ENCODE measurements at places on chromosomes 12 and 14. TPM values are rescaled to one million over a fixed set of nuclear protein-coding genes. Genes with fewer than 3 reads are reported as not detected.

ARG2 gene
- 2.0 TPM for total RNA-seq

TTC6 gene
- total RNA-seq: not detected

MANSC4 gene
- total RNA-seq: 0.85 TPM

CLEC1B gene
- not detected for total RNA-seq

KRT1 gene
- total RNA-seq: not detected

CAPS2 gene
- total RNA-seq: 16.8 TPM

HPD gene
- total RNA-seq: 0.34 TPM

BHLHE41 gene
- total RNA-seq: 21.8 TPM

PLD4 gene
- total RNA-seq: under 0.01 TPM

RNASE4 gene
- total RNA-seq: 271 TPM

SALL2 gene
- 6.6 TPM for total RNA-seq

ESR2 gene
- total RNA-seq: 1.1 TPM

AQP2 gene
- total RNA-seq: not detected

CAPZA3 gene
- not detected for total RNA-seq

LTB4R2 gene
- total RNA-seq: 5.5 TPM

NAV3 gene
- 19.7 TPM for total RNA-seq

SPTB gene
- 0.66 TPM for total RNA-seq

GPRC5A gene
- 2.7 TPM for total RNA-seq

OTUB2 gene
- 3.9 TPM for total RNA-seq

USP44 gene
- total RNA-seq: 2.9 TPM

SERPINA6 gene
- not detected for total RNA-seq

TC2N gene
- 58.4 TPM for total RNA-seq
